Central memory CD4-positive, alpha-beta T cell (primary cell): ENCODE measurements at places on chromosomes 11 and 22.
A peak's percentile ranks its signal among the peaks of the same experiment; 100 is the strongest.

DNA sequence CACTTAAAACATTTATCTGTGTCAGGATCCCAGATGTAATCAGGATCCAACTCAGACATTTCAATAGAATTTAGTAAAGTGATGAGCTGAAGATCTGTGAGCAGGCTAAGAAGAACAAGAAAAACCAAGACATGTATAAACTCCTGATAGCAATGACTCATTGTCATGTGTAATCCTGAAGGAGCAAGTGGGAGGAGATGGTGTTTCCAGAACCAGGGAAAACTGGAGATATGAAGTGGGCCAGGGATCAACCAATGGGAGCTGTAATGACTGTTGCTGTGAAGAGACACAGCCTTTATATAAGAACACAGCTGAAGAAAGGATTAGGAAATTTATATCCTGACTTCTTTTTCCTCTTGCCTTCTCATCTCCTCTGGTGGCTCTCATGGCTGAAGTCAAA, 682.5 kb upstream of the ARHGAP42 start:
- no peak for DNase-seq

DNA sequence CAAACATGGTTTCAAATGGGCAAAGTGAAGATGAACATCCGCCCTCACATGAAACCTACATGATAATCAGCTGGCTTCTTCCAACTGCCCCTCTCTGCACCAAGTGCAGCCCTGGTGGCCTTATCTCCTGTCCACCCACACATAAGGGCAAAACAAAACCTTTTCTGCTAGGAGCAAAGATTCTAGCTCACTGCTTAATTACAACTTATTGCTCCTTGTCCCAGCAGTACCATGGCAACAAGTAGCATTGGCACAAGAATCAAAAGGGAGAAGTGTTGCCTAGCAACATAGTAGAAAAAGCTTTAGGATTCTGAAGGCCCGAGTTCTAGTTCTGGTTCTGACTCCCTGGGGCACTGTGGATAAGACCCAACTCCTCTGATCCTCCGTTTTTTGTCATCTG, 68.7 kb upstream of the BMAL1 start:
- DNase-seq = no peak

GRCh38 chr22:50734986-50735738, 2.8 kb upstream of the ACR start:
- no peak for DNase-seq

DNA sequence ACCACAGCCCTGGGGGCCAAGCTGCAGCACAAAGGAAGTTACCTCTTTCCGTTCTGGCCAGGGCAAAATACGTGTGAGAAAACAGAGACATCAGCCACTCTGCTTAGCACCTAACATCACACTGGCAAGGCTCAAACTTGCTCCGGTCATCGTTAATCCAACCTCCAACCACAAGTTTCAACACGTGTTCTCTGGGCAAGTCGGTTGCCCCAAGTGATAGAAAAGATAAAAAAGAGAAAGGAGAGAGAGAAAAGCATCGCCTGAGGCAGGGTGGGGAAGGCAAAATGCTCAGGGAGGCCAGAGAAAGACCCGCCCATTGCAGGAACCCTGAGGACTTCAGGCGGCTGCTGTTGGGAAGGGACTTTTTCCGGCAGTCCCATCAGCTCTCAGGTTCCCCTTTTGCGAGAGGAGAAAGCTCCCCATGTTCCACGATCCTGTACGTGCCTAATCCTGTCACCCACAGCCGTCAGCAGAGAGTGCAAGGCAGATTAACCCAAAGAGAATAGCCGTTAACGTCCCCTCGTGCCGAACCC, 18.5 kb upstream of the B4GALNT4 start:
- no peak for DNase-seq

DNA sequence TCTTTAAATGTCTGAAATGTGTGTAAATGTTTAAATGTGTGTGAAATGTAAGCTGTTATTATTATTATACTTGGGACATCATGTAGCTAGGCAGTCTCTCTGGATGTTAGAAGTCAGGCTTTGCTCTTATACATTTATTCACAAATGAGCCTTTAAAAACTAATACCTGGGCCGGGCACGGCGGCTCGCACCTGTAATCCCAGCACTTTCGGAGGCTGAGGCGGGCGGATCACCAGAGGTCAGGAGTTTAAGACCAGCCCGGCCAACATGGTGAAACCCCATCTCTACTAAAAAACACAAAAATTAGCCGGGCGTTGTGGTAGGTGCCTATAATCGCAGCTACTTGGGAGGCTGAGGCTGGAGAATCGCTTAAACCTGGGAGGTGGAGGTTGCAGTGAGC, 21.7 kb upstream of the CTTN start:
- DNase-seq = no peak

- DNase-seq = peak; percentile 83
These were observed 116.6 kb upstream of the GRK3 start for GRCh38 chr22:25447686-25448434.

GRCh38 chr11:77144857-77145428, 16.9 kb downstream of the MYO7A start:
- no peak for DNase-seq

- no peak for DNase-seq
These were observed 19.7 kb upstream of the MUC5AC start for GRCh38 chr11:1138097-1138496.

- no peak for DNase-seq
These were observed 40.4 kb upstream of the ETS1 start for GRCh38 chr11:128627666-128628324.

- no peak for DNase-seq
These were observed 1119.1 kb upstream of the TENM4 start for GRCh38 chr11:80559942-80560341.

GRCh38 chr11:12927221-12927620, 81.9 kb upstream of the RASSF10 start:
- no peak for DNase-seq

DNA sequence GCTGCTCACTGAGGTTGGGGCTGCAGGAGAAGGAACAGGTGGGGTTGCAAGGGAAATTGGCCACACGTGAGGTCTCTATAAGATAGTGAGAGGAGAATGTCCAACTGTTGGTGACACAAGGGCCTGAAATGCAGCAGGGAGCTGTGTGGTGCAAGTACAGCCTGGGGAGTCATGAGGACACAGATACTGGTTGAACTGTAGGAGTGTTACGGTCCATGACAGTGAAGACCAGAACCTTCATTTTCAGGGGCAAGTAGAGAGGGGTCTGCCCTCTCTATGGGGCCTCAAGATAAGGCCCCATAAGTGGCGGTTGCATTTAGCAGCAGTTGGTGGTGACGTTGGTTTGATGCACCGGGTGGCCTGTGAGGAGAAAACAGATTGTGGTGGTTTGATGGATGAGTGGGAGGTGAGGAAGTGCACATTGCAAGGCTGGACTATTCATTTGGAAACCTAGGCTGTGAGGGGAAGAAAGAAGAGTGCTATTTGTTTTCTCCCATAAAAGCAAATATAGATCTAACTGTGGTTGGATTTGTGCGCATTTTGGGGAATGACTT, 39.4 kb downstream of the MICAL2 start:
- no peak for DNase-seq

DNA sequence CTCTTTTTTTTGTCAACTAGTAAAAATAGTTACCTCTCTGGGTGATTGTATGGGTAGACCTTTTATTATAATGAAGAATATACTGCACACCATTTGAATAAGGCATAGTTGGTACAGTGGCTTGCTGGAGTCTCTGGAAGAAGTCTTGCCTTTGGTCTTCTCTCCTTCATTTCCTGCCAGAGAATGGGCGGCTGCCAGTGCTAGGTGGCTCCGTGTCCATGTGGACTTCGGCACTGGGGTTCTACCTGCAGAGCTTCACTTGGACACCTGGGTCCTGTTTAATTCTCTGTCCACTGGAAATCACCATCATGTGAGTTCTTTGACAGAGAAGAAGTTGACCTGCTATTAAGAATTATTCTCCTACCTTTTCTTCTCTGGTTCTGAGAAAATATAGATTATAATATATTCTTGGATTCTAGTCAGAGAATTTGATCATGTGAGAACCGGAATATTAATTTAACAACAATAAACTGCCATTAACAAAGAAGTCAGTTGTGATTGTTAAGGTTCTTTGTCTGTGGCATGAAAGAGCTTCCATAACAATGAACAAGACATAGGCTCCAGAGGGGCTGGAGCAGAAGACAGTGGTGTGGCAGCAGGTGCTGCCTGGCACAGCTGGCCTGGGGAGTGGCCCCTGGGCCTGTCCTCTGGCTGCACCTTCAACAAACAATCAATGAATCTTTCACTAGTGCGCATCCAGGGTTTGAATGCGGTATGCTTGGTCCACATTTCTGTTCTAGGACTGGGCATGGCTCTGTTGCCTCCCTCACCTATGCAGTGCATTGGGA, 77.5 kb downstream of the PPFIBP2 start:
- no peak for DNase-seq

DNA sequence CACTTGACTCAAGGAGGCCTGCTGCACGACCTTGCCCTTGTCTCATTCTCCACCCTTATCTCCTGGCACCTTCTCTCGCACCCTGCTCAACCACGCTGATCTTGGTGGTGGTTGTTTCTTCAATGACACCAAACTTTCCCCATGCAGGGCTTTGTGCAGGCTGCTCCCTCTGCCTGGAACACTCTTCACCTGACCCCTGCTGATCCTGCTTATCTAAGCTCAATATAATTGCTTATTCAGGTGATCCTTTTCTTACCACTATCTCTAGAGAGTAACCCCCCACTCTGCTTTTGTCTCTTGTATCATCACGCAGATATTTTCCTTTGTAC, 604.4 kb downstream of the BUD13 start:
- DNase-seq = no peak

- no peak for DNase-seq
These were observed 6.1 kb downstream of the FJX1 start for GRCh38 chr11:35624316-35624715.

GRCh38 chr22:35197071-35197470, 60.2 kb upstream of the HMGXB4 start:
- DNase-seq = no peak

- peak; percentile 63 for DNase-seq
These were observed 1.8 kb downstream of the FLI1 start for GRCh38 chr11:128695539-128696221.

- peak; percentile 42 for DNase-seq
These were observed 1.7 kb downstream of the MALAT1 start for GRCh38 chr11:65500387-65501185.
